ENCODE measurements at places on chromosomes 16 and 17.

GRCh38 chr16:61014869-61015268 is 1021.4 kb downstream of the CDH8 start:
- DNase-seq: peak; percentile 44

DNA sequence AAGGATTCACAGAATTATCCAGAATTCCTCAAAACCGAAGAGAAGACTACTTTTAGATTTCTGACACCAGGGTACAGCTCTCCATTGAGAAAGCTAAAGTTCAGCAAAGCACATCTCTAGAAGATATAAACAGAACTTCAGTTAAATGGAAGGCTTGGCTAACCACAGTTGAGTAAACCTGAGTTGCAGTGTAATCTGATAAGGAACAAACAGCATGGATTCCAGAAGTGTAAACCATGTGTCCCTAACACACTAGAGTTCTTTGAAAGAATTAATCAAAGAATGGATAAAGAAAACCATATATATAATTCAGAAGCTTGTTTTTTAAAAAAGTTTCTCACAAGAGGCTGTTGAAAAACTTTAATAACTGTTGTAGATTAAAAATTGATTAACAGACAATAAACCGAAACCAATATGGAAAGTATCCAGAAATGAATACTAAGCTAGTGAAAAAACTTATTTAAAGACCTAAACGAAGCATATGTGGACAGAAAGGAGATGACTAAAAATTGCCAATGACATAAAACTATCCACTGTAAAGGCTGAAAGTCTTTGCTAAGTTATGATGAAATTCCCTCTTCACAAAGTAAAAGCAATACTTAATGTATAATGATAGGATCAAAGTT is 4.3 kb downstream of the RNF43 start:
- DNase-seq: no peak

DNA sequence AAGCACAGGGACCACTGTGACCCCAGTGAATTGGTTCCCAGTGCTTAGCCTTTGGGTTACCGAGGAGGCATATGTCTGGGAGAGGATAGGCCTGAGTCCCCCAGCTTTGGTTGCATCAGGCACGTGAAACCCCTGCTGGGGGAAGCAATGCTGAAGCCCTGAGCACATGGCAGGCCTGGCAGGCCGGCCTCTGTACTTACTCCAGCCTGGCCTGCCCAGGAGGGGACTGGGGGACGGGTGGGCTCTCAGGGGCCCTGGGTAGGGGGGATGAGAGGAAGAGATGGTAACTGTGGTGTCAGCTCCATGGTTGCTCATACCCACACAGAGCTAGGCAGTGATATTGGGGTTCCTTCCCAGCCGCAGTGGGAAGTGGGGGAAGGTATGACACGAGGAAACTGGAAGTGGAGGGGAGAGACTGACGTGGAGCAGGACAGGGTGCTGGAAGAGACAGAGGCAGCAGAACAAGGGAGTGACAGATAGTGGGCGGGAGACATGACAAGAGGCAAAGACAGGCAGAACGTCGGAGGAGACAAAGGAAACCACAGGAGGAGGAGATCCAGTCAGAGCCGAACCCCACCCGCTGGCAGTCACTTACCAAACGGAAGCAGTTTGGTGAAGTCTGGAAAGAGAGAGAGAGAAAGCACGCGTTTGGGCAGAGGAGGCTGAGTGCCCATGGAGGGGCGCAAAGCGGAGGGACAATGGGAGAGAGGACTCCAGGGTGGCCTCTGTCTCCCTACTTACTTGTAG is 9.1 kb downstream of the TMEM208 start:
- no peak for DNase-seq

- peak; percentile 72 for DNase-seq
Measured at GRCh38 chr16:9836118-9836736, 346.0 kb downstream of the GRIN2A start.

DNA sequence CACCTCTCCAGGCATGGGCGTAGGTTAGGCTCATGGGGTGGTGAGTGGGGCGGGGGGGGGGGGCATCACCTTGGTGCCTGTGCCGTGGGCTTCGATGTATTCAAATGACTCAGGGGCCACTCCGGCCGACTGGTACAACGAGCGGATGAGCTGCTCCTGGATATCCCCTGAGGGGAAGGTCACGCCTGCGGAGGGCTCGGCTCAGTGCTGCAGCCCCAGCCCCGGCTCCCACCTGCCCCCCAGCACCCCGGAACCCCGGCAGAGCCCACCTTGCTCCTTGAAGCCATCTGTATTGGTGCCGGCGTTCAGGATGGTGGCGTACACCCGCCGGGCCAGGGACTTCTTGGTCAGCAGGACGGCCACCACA is 5.4 kb downstream of the FASN start:
- no peak for DNase-seq
